ENCODE measurements at places on chromosomes 7 and 10.

GRCh38 chr7:143460271-143460979 lies 17.2 kb downstream of the TAS2R60 start:
- DNase-seq = no peak

- no peak for DNase-seq
These were observed 9.8 kb upstream of the TOMM7 start for GRCh38 chr7:22832401-22832800.

DNA sequence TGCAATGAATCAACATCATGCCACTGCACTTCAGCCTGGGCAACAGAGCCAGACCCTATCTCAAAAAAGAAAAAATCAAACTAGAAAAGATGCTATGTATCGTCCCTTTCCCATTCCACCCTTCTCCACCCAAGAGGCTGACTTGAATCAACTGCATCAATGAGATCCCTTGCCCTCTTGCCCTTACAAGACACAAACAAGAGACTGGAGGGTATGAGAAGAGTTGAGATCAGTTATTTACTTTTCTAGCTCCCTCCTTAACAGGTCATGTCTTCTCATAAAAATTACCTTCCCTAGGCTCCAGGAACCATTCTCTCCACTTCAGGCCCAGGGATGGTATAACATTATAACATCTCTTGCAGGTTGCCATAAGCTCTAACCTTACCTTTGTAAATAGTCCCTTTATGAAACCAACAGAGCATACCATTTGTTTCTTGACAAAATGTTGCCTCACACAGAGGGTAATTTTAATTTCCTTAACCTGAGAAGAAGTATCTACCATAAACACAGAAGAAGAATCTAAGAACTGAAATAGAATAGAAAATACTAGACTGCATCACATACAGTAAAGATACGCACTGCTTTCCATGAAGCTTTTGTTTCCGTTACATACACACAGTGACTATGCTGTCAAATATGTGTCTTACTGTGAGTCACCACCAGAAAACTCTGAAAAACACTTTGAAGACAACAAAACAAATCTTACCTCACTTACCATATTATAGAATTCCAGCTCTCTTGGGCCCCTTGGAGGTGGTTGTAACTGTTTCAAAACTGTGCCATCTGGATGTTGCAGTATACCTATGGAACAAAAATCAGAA lies 30.5 kb downstream of the IPMK start:
- DNase-seq = no peak

GRCh38 chr7:135774284-135774683 lies 25.7 kb upstream of the FAM180A start:
- DNase-seq = no peak

Measured in stimulated activated CD8-positive, alpha-beta memory T cell treated with anti-CD3 and anti-CD28 coated beads, Interleukin-7, amount 100 ng/mL, for 1 hour (primary cell).